ENCODE measurements at places on chromosomes 13 and 19. TPM values are rescaled to one million over a fixed set of nuclear protein-coding genes. Genes with fewer than 3 reads are reported as not detected.

Gene ZNF486
- total RNA-seq, result 6.9 TPM

Gene PTPRS
- 50.4 TPM for total RNA-seq

Gene ZNF575
- 0.62 TPM for total RNA-seq

Gene JUNB
- total RNA-seq, result 39.1 TPM

Gene TSSK6
- total RNA-seq, result 0.31 TPM

Gene CEACAM4
- not detected for total RNA-seq

Gene CEACAM20
- not detected for total RNA-seq

Data from muscle of leg (tissue), 16 donors.